Stimulated activated CD8-positive, alpha-beta memory T cell treated with anti-CD3 and anti-CD28 coated beads, Interleukin-4, amount 100 ng/mL, for 1 hour (primary cell): ENCODE measurements at places on chromosomes 12 and 14.

DNA sequence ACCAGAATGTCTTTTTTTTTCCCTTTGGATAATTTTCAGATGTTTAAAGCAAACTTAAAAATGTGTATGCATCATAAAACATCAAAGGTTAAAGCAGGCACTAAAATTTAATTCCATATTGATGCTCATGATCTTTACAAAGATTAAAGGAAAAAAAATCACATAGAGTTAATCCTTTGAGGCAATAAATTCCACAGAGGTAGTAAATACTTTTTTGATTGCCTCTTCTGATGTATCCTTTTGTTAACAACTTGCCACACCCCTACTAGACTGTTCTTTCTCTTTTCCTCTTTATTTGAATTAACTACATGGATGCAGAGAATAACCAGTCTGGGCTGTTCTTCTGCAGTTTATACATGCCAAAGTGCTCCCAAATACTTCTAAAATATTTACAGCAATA, 45.2 kb upstream of the KCNJ8 start:
- DNase-seq, result no peak

DNA sequence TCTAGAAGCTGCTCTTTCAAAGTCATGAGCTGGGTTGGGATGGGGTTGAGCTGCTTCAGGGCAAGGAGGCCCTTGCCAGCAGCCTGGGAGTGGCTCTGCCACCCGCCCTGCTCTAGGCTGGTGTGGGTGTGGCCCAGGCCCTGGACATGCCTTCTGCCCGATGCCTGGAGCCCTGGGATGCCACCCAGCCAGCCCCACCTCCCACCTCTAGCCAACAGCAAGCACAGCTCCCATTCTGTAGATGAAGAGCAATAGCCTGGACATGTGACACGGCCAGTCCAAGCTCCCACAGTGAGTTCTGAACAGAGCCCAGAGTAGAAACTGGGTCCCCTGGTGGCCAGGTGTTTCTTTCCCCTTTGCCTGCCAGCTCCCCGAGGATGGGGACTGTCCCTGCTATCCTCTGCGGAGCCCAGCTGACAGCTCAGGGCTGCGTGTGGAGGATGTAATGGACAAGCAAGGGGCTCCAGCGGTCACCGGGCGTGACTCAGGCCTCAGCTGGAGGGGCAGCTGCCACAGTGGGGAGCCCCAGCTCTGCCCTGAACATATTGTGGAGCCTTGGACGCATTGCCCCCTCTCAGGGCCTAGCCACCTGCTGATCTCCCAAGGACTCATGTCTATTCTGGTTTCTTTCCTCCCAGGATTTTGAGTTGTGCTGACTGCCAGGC, 165.2 kb downstream of the TSPAN9 start:
- DNase-seq, result no peak

- DNase-seq, result no peak
Observed at GRCh38 chr12:57803319-57803893, 15.1 kb downstream of the AVIL start.

- DNase-seq, result no peak
Observed at GRCh38 chr14:74936731-74937130, 13.7 kb upstream of the RPS6KL1 start.

DNA sequence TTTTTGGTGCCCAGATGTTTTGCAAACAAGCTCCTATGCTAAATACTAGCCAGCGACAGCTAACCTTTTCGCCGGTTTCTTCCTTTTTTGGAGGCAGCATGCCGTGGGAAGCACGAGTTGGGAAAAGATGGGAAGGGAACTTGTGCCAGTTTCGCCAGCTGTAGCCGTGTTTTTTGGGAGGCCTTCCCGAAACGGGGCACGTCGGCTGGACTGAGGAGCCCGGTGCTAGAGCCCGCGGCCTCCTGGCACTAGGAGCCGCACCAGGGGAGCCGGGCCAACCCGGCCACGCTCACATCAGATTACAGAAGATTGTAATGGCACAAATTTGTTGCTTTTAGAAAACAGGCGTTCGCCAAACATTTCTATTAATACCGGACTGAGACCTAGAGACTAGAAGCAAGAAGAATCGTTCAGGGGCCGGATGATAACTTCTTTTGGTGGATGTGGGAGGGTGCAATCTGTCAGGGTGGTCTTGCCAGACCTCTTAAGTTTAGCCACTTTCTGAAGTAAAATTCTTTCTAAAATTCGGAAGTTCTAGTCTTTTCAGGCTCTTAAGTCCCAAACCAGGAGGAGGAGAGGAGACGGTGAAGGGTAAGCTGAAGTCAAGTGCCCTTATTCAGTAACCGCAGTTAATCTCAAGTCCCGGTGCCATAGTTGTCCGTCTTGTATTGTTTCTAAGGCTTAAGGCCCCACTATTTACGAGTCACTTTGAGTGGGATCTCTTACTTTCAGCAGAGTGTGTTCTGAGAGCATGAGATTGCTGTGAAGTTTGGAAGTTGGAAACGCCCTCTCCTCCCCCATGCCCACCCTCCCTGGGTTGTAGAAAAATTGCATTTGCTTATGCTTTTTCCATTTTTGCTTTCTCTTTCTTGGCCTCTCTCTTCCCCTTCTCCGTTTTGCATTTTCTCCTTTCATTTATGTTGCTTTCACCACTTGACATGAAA, 1.3 kb downstream of the RASSF3 start:
- DNase-seq, result no peak

- DNase-seq, result no peak
Observed at GRCh38 chr12:4246116-4246515, 27.4 kb upstream of the CCND2 start.

GRCh38 chr12:105445649-105446048, 115.2 kb downstream of the C12orf75 start:
- no peak for DNase-seq

- DNase-seq, result no peak
Observed at GRCh38 chr12:70648831-70649230, 11.6 kb upstream of the PTPRB start.

DNA sequence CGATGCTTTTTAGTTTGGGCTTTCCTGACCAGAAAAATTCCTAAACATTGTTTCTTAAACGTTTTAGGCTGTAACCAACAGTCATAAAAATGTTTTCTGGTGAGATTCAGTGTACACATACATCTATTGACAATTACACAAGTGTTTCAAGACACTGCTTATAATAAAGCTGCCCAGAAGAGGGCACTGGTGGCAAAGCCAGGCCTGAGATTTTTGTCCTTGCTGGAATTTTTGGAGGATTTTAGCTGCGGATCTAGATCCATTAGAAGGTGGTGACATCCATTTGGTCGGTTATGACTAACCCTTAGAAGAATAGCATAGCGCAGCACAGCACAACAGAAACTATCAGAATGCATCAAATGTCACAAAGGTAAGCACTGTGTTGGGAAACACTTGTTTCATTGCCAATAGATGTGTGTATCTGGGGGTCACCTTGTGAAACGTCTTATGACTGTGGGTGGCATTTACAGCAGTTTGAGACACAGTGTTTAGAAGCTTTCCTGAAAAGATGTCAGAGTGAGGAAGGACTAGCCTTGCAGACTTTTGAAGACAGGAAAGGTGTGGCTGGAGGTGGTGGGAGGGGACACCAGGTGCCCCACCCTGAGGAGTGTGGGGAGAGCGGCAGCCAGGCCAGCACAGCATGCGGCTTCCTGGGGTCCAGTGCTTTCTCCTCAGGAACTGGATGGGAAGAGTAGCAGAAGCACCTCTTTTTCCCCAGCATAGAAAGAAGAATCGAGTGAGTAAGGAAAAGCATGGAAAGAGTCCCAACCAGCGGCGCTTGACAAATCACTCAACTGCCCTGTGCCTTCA, 54.7 kb upstream of the FKBP4 start:
- DNase-seq, result no peak

DNA sequence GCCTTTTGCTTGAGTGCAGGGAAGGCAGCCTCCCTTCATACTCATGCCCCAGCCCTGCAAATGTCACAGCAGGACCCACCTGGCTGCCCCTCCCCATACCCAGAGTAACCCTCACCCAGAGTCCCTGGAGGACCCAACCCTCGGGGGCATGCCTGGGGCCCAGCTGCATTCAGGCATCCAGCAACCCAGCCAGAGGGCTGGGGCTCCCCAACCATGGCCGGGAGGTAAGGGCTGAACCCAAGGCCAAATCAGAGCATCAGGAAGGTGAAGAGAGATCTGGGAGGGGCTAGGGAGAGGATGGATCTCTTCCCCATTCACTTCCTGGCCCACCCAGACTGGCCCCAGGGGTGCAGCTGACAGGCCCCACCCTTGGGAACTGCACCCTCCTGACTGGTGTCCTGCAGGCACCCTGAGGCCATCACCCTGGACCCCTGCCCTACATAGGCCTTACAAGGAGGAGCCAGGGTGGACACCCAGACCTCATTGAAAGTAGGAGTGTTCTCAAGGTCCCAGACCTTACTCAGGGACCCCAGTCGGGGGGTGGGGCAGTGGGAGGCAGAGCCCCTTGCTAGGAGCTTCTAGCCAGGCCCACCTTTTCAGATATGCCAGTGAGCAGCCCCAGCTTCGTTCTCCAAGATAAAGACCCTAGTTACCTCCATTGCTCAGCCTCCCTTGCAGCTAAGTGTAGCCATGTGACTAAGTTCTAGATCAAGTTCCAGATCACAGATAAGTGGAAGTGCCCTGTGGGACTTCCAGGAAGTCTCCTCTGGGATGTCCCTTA, 849 bp upstream of the PLD4 start:
- DNase-seq, result no peak

DNA sequence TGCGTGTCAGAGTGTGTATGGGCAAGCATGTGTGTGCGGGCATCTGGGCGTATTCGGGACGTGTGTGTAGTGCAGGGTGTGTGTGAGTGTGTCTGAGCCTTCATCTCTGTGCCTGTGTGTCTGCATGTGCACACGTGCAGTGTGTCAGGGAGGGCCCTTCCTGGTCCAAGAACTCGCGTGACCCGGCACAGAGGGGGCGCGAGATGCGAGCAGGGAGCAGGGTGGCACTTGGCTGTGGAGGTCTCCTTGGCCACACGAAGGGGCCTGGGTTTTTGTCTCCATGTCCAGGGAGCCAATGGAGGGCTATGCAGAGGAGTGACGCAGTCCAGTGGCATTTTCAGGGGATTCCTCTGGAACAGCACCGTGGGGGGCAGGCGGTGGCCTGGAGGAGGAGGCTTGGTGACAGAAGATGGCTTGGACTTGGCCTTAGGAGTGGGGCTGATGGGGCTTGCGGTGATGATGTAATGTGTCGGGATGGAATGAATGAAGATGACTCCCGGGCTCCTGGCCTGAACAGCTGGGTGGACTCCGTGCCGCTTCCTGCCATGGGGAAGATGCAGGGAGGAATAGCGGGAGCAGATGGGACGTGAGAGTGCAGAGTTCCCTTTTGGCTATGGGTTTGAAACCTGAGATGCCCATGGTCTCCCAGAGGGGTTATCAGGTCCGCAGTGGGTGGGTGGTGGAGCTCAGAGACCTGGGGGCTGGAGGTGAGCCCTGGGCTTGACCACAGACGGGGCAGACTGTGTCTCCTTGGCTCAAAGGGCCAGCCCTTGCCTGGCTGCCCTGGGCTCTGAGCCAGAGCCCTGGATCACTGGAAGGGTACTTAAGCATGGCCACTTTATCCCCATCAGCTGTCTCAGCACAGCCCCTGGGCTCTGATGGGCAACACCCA, 208.3 kb downstream of the PHETA1 start:
- no peak for DNase-seq

DNA sequence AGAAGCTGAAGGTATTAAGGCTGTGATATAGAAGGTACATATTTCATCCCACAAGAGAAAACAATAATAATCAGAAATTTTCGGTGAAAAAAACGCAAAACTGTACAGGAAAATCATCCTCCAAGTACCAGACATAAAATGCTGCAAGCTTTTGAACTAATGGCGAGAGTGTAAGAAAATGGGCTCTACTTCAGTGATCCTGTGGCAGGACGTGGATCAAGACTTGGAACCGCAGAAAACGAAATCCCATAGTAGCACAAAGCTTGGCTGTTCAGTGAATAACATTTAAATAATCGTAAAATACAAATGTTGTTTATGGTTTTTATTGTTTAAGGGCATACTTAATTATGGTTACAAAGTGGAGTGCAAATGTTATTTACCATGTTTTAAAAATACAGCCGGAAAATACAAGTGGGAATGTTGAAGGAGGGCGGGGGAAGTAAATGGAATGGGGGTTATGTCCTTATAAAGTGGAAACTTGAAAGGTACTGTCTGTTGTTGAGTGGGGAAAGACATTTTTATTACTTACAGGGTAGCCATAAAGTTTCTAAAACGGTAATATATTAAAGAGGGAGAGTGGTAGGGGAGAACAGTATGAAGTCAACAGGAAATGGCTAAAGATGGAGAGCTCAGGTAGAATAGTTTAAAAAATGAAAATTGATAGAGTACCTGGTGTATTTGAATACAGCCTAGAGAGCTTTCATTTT, 1.1 kb downstream of the SMIM10L1 start:
- no peak for DNase-seq

DNA sequence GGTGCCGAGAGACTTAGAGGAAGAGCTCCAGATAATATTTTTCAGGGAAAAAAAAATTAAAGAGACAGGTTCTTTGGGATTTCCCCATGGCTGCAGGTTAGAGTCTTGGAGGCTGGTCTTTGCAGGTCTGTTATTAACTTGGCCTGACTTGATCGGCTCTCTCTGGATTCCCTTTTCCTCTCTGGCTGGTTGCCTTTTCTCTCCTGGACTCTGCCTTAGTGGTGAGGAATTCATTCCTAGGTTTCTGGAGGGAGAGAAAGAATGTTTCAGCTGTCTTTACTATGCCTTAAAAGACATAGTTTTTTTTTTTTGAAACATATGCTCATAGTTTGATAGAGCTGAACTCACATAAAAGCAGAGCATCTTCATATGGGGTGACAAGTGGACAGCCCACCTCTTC, 336.3 kb downstream of the BMP4 start:
- DNase-seq, result no peak

DNA sequence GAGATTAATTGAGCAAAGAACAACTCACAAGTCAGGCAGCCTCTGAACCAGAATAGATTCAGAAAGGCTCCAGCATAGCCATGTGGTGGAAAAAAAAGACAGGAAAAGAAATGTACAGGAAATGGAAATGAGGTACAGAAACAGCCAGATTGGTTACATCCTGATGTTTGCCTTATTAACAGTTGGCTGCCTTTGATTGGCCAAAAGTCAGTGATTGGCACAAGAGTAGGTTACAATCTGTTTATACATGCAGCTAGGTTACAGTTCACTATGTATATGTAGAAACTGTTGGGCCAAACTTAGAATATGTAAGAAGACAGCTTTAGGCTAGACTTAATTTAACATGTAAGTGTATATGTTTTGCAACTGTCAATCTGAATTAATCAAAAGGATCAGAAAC, 118.9 kb downstream of the UNC79 start:
- no peak for DNase-seq

DNA sequence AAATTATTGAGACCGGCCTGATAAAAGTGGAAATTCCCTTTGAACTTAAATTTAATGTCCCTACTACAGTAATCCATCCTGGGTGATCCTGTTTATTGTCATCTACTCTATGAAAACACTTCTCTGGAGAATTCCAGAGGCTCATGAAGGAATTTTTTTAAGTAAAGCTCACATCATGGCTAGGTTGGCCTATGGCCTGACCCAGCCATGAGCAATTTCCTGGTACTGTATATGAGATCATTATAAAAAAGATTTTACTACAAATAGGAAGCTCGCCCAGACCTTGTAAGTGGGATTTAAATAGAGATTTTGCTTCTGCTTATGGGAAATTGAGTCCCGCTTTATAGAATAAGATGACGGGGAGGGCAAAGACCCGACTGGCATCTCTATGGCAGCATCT, 215.5 kb downstream of the DPF3 start:
- no peak for DNase-seq
